HepG2 (cell line): ENCODE measurements at places on chromosomes 13 and 19.
A peak's percentile ranks its signal among the peaks of the same experiment; 100 is the strongest.

- peak overlapping the region; percentile 98 for H3K27ac ChIP-seq
- peaks cover 39% of the 10 kb centered on the region; the same call in 2 of the 3 replicates for H3K36me3 ChIP-seq
- H3K4me1 ChIP-seq: peaks cover 23% of the 10 kb centered on the region
- DNase-seq: no peak
Observed at GRCh38 chr19:2428756-2429711, 1.6 kb upstream of the TIMM13 start.

- no peak overlapping the region for H3K27ac ChIP-seq
- DNase-seq: no peak
- H3K27me3 ChIP-seq: peaks cover 46% of the 10 kb centered on the region
- no peak overlapping the region for H3K4me3 ChIP-seq
Observed at GRCh38 chr13:78600280-78600883, 3.0 kb downstream of the POU4F1 start.

GRCh38 chr13:110518571-110518970 is 43.0 kb downstream of the RAB20 start:
- H3K27ac ChIP-seq: no peak overlapping the region
- no peak overlapping the region for H3K4me3 ChIP-seq
- peaks cover 7% of the 10 kb centered on the region; the same call in 1 of the 2 replicates for H3K4me1 ChIP-seq

DNA sequence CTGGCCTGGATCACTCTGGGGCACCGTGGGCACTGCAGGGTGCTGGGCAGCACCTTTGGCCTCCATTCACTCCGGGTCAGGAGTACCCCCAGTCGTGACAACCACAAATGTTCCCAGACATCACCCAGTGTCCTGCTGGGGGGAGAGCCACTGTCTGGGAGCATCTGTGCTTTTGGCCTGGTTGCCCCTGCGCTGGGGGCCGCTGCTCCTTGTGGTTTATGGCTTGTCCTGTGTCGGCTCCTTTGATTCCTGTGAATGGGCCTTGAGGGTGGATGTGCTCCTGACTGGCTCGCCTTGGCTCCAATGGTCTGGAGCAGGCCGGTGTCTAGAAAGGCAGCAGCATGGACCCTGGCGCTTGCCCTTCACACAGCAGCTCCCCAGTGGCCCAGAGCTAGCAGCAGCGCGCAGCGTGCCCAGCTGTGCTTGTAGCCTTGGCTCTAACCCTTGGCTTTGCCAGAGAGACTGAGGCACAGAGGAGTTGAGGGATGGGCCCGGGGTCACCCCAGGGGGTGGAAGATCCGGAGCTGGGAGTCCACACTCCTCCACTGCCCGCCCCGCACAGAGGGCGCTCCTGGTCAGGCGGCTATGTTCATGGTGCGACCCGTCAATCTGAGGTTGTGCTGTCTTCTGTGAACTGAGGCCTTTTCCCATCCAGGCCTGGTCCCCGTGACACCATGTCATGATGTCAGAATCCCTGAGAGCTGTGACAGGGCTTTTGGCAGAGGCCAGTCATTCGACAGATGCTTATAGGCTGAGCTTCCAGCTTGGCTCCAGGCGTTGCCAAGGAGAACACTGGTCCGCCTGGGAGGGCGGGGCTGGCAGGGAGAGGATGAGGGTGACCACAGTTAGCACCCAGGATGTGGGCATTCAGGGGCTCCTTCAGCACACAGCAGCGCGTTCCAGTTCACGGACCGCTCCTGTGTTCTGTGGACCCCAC is 4.1 kb downstream of the DAZAP1 start:
- H3K4me3 ChIP-seq: no peak overlapping the region
- peaks cover 5% of the 10 kb centered on the region; the same call in 1 of the 2 replicates for H3K36me3 ChIP-seq
- peaks cover 67% of the 10 kb centered on the region for H3K4me1 ChIP-seq
- DNase-seq: no peak
- peak overlapping the region; percentile 30 for H3K27ac ChIP-seq

DNA sequence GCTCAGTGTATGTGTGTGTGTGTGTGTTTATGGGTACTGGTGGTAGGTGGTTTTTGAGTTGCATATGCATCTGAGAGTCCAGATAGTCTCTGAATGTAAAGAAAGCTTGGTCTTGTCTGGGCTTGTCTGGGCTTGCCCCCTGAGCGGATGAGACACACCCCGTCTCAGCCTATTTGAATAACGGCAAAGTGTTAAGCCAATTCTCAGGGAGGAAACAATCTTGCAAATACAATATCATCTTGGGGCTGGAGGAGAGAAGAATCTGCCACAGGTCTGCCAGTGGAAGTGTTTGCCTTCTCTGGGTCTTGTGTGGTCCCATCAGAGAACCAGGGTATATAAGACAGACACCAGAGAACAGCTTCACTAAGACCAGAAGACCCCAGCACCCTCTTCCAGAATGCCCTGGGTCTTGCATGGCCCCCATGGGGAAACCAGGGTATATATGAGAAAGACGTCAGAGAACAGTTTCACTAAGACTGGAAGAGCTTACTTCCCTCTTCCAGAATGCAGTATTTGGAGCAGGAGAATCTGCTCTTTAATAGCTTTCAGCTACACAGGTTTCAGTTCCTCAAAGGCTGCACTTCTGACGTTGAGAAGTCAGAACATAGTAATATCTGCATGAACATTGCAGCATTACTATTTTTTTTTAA is 13.3 kb downstream of the CD70 start:
- H3K36me3 ChIP-seq: no peaks in the 10 kb centered on the region
- H3K27ac ChIP-seq: no peak overlapping the region
- no peaks in the 10 kb centered on the region for H3K27me3 ChIP-seq
- no peak for DNase-seq

- H3K27me3 ChIP-seq: no peaks in the 10 kb centered on the region
- peak overlapping the region; percentile 72 for H3K4me3 ChIP-seq
- H3K4me1 ChIP-seq: peaks cover 51% of the 10 kb centered on the region
Observed at GRCh38 chr13:75762076-75762937, 126.2 kb downstream of the LMO7 start.

GRCh38 chr13:38685974-38686576 is 802 bp upstream of the FREM2 start:
- no peaks in the 10 kb centered on the region for H3K4me1 ChIP-seq
- no peak overlapping the region for H3K27ac ChIP-seq
- no peak overlapping the region for H3K4me3 ChIP-seq
- no peaks in the 10 kb centered on the region for H3K36me3 ChIP-seq
- H3K27me3 ChIP-seq: peaks cover 2% of the 10 kb centered on the region; the same call in 1 of the 2 replicates
- DNase-seq: no peak

DNA sequence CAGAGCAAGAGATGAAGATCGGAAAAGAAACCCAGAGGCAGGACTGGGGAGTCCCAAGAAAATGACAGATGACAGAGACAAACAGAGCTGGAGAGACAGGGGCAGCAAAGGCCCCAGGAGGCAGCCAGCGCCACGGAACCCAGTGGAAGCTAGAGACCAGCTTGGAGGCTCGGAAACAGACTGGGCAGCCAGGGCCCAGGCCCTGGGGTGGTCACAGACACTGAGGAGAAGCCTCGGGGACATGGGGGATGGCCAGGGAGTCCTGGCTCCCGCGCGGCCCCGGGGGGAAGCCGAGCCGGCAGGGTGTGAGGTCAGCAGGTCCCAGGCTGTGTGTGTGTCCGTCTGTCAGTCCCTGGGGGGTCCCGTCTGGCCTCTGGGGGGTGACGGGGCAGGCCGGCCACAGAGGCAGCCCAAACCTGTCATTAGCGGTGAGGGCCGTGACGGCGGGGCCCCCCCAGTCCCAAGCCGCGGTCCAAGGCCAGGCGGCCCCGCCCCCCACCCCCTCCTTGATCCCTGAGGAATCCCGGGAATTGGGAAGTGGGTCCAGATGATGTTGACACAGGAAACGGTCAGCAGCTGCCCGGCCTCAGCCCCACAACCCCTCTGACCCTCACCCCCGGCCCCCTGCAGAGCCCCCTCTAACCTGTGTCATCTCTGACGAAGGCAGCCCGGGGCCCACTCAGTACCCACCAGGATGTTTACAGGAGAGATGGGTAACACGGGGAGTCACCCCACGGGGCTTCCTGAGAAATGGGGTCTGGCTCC is 2.5 kb upstream of the TMEM190 start:
- peak overlapping the region; percentile 70 for H3K4me3 ChIP-seq
- no peak for DNase-seq
- H3K27me3 ChIP-seq: peaks cover 30% of the 10 kb centered on the region; the same call in 2 of the 3 replicates

GRCh38 chr13:21006141-21007005 is 55.0 kb downstream of the LATS2 start:
- H3K4me1 ChIP-seq: peaks cover 39% of the 10 kb centered on the region
- DNase-seq: no peak
- no peak overlapping the region for H3K4me3 ChIP-seq
- H3K27ac ChIP-seq: no peak overlapping the region
- no peaks in the 10 kb centered on the region for H3K27me3 ChIP-seq

DNA sequence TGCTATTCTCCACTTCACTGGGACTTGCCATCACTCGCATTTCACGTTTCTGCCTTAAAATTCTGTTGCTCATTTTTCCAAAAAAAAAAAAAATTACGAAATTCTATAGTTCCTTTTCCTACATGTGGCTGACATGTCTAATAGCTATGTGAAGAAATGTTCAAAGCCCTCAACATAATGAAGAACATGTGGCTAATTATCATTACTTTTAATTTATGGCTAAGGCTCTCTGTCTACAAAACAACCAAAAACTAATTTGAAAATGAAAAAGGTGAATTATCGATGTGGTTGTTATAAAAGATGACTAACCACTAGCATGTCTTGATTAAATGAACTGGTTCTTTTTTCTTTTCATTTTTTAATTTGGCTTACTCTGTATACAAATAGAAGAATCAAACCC is 940.0 kb downstream of the EFNB2 start:
- no peak overlapping the region for H3K4me3 ChIP-seq
- no peak for DNase-seq
- no peaks in the 10 kb centered on the region for H3K4me1 ChIP-seq
- no peak overlapping the region for H3K27ac ChIP-seq
- no peaks in the 10 kb centered on the region for H3K27me3 ChIP-seq
- no peaks in the 10 kb centered on the region for H3K36me3 ChIP-seq

DNA sequence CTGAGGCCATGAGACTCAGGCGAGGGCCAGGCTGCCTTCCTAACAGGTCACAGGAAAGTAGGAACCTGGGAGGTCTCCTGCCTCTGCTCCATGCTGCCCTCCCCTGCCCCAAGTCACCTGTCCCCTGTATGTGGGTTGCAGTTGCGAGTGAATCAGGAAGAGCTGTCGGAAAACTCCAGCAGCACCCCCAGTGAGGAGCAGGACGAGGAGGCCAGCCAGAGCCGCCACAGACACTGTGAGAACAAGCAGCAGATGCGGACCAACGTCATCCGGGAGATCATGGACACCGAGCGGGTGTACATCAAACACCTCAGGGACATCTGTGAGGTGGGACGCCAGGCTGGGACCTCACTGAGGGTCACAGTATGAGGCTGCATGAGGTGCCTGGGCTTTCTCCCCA is 22.8 kb upstream of the C1QTNF9 start:
- DNase-seq: no peak
- no peak overlapping the region for H3K27ac ChIP-seq
- H3K36me3 ChIP-seq: peaks cover 26% of the 10 kb centered on the region
- H3K4me1 ChIP-seq: no peaks in the 10 kb centered on the region
- no peak overlapping the region for H3K4me3 ChIP-seq

GRCh38 chr13:50107205-50107604 is 92.0 kb downstream of the KCNRG start:
- no peak for DNase-seq
- H3K27ac ChIP-seq: no peak overlapping the region
- no peaks in the 10 kb centered on the region for H3K4me1 ChIP-seq
- H3K36me3 ChIP-seq: no peaks in the 10 kb centered on the region; the same call in 1 of the 3 replicates
- no peak overlapping the region for H3K4me3 ChIP-seq

DNA sequence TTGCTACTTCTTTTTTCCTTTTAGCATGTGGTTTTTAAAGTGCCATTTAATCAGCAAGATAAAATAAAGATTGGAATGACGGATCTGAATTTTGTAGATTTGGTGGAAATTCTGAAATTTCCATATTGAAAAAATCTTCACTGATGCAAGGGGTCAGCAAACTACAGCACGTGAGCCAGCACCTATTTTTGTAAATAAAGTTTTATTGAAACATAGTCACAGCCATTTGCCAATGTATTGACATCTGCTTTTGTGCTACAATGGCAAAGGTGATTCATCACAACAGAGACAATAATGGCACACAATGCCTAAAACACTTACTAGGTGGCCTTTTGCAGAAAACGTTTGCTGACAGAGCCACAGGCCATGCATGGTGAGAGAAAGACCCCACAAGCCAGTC is 226.4 kb downstream of the ABCC4 start:
- no peak overlapping the region for H3K27ac ChIP-seq
- H3K36me3 ChIP-seq: peaks cover 1% of the 10 kb centered on the region; the same call in 1 of the 2 replicates
- no peak overlapping the region for H3K4me3 ChIP-seq
- H3K27me3 ChIP-seq: no peaks in the 10 kb centered on the region
- H3K4me1 ChIP-seq: no peaks in the 10 kb centered on the region

- peak; percentile 73 for DNase-seq
- H3K27me3 ChIP-seq: no peaks in the 10 kb centered on the region
- H3K27ac ChIP-seq: peak overlapping the region; percentile 98
- H3K4me3 ChIP-seq: peak overlapping the region; percentile 92
- H3K4me1 ChIP-seq: peaks cover 46% of the 10 kb centered on the region
Observed at GRCh38 chr13:48976576-48977285, 1.0 kb downstream of the FNDC3A start.

GRCh38 chr19:49201042-49201441 is 43.5 kb downstream of the TRPM4 start:
- no peak overlapping the region for H3K4me3 ChIP-seq
- peaks cover 13% of the 10 kb centered on the region for H3K4me1 ChIP-seq
- no peak for DNase-seq
- no peaks in the 10 kb centered on the region for H3K36me3 ChIP-seq
- H3K27ac ChIP-seq: no peak overlapping the region
- no peaks in the 10 kb centered on the region; the same call in 1 of the 2 replicates for H3K27me3 ChIP-seq

- H3K27ac ChIP-seq: no peak overlapping the region
- H3K36me3 ChIP-seq: no peaks in the 10 kb centered on the region
- H3K4me1 ChIP-seq: no peaks in the 10 kb centered on the region
- no peak for DNase-seq
- no peak overlapping the region for H3K4me3 ChIP-seq
Observed at GRCh38 chr13:73497430-73497829, 438.6 kb downstream of the KLF5 start.

DNA sequence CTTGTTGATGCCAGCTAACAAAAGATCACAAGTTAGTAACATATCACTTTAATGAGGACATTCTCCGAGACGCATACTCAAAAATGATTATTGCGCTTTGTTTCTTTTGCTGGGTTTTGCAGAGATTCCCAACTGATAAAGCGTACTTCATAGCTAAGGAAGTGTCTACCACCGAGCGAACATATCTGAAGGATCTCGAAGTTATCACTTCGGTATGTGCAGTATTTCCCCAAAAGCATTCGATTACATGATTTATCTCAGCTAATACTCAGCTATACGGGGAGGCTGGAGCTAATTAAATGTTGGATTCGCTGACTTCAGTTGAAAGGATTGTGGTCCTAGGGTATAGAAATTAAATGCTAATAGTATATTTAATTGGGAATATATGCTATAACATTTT is 166.3 kb downstream of the STK24 start:
- no peak overlapping the region for H3K27ac ChIP-seq
- H3K4me1 ChIP-seq: peaks cover 9% of the 10 kb centered on the region
- peaks cover 80% of the 10 kb centered on the region for H3K36me3 ChIP-seq
- no peaks in the 10 kb centered on the region for H3K27me3 ChIP-seq
- DNase-seq: no peak
- no peak overlapping the region for H3K4me3 ChIP-seq

GRCh38 chr19:49591731-49592485 is 926 bp downstream of the PRR12 start:
- DNase-seq: no peak
- H3K27me3 ChIP-seq: no peaks in the 10 kb centered on the region; the same call in 2 of the 3 replicates
- H3K4me3 ChIP-seq: peak overlapping the region; percentile 89
